ENCODE measurements at places on chromosomes 1 and 21. TPM values are rescaled to one million over a fixed set of nuclear protein-coding genes. Genes with fewer than 3 reads are reported as not detected.

GRCh38 chr1:176866011-176866714, 298.3 kb downstream of the ASTN1 start:
- DNase-seq = no peak

Gene PTPN7
- total RNA-seq = 255 TPM

Gene C1orf35
- 24.7 TPM for total RNA-seq

DNA sequence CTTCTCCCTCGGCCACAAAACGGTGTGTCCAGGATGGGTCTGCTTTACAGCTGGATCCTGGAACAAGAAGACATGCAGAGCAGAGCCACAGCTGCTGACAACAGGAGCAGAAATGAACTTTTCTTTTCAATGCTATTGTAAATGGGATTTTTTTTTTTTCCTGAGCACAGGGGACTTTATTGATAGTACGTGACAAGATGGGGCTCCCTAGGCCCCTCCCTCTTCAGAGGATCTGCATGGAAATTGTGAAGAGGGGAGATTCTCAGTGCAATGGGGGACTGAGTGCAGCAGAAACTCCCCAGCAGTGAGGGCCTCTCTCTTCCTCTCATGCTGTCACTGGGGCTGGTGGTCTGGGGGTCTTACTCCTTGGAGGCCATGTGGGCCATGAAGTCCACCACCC, 40.8 kb upstream of the CD2 start:
- DNase-seq = no peak

GRCh38 chr1:222821239-222821638, 6.4 kb downstream of the DISP1 start:
- no peak for DNase-seq

DNA sequence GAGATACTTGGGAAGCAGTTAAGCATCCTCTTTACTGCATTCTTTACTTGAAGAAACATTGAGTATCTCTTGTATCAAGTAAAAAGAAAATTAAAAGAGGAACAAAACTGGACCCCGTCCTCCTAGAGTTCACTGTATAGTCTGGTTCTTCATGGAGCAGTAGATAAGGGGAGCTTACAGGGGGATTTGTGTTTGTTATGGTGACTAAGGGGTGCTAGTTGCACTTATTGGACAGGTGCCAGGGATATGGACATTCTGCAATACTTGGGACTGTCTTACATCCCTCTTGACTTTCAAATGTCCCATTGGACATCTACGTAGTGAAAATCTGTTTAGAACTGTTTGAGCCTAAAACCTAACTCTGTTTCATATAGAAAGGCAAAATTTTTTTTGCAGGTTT, 67.2 kb downstream of the ALG14 start:
- DNase-seq = no peak

Gene SKI
- total RNA-seq = 41.2 TPM

DNA sequence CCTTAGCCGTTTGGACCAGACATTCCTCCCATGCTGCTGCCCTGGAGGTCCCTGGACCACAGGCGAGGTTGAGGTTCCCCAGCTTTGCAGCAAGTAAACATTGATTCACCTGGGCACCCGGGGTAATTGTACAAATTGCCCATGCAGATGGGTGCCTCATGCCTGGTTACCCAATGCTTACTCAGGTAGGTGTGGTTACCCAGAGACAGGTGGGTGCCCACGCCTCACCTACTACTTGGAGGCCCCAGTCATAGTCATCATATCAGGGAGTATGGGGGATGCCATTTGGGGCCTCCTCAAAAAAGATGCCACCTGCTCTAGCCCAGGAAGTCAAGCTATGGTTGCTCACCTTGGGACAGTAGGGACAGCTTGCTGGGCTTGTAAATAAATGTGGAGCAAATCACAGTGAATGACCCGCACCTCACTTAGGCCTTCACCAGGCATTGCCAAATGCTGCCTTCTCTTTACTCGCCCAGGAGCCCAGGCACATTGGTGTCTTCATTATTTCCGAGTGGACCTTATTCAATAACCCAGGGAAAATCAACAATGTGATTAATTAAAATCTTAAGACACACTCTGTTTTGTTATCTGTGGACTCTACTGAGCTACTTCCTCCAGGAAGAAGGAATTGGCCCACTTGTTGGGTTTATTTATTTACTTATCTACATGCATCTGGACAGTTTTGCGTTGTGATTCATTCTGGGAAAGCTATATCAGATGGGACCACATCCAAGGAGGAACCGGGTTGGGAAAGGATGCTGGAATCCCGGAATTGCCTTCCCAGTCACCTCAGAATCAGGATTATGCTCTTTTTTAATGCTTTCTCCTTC, 35.6 kb upstream of the GRHL3 start:
- DNase-seq = no peak

DNA sequence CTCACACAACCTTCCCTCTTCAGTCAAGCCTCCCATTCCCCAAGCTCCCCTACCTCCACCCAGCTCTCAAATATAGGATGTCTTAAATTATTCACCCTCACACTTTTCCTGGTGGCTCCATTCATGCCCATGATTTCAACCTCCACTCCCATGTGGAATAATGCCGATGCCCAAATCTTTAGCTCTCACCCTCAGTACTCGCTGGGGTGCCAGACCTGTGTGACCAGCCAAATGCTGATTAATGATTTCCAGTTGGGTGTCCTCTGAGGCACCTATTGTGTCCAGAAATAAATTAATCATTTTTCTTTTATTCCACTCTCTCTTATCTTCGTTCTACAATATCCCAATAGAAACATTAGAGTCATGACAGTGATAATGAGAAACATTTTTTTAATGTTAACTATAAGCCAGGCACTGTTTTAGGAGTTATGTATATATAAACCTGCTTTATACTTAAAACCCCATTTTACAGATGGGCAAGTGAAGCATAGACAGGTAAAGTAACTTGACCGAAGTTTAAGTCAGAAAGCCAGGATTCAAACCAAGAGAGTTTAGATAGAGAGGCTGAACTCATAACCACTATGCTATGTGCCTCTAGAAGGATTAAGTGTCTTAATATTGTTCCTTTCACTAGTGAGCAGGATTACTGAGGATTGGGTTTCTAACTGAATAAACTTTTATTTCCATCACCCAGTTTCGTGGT, 209.7 kb downstream of the DUSP10 start:
- DNase-seq = no peak

- peak; percentile 50 for DNase-seq
These were observed 1.4 kb downstream of the ITGB2 start for GRCh38 chr21:44919111-44919912.

Gene SPRR4
- total RNA-seq = not detected

DNA sequence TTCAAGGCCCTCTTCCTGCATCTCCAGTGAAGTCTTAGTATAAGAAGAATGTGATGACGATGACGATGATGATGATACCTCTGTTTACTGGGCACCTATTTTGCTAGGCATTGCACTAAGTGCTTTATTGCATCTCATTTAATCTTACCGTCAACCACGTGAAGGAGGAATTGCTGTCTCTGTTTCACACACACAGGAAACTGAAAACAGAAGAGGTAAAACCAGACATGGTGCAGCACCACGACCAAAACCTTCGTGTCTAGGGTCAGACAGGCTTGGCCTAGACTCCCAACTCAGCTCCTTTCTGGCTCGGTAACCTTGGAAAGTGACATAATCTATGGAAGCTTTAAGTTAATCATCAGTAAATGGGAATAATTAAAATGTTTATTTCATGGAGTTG, 20.7 kb upstream of the KCNA2 start:
- no peak for DNase-seq

Gene SNAPIN
- total RNA-seq = 37.7 TPM

Gene FMO1
- not detected for total RNA-seq

- DNase-seq = no peak
These were observed 199.3 kb upstream of the ZC3H12A start for GRCh38 chr1:37274938-37275631.

Gene RHOU
- 9.5 TPM for total RNA-seq

- no peak for DNase-seq
These were observed 9.4 kb upstream of the TAL1 start for GRCh38 chr1:47241114-47242113.

Gene GUCA2B
- total RNA-seq = not detected

DNA sequence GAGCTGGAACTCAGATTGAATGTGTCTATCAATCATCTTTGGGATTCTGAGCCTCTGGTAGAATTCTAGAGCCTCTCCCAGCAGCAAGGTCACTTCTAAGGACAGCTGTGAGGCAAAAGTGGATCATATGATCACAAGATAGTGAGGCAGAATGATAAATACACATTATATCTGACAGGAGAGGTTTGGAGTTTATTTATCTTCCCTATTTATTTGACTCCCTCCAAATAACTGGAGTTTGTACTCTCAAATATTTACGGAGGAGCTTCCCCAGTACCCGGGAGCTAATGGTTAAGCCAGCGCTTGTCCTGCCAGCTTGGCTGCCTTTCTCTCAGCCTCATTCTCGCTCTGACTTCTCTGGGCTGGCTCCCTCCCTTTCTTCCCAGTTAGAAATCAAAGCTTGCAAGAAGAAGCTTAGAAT, 2.3 kb downstream of the HMGCS2 start:
- no peak for DNase-seq

GRCh38 chr1:172537366-172537765, 4.4 kb downstream of the SUCO start:
- DNase-seq = no peak

DNA sequence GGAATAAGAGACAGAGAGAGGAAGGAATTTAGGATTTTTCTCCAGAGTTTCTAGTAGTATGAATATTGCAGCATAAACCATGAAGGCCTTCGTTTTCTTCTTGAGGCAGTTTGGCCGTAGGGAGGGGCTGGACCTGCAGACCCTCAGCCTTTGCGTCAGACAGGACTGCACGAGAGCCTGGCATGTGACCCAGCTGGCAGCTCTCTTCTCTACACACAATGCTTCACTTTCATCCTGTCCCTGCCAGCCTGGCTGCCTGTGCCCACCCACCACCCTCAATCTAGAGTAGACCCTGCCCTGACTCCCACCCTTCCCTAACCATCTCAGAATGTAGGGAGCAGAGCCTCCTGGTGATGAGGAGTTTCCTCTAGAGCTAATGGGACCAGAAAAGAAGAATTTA, 1.6 kb downstream of the CA14 start:
- no peak for DNase-seq

Gene BNIPL
- 1.8 TPM for total RNA-seq

DNA sequence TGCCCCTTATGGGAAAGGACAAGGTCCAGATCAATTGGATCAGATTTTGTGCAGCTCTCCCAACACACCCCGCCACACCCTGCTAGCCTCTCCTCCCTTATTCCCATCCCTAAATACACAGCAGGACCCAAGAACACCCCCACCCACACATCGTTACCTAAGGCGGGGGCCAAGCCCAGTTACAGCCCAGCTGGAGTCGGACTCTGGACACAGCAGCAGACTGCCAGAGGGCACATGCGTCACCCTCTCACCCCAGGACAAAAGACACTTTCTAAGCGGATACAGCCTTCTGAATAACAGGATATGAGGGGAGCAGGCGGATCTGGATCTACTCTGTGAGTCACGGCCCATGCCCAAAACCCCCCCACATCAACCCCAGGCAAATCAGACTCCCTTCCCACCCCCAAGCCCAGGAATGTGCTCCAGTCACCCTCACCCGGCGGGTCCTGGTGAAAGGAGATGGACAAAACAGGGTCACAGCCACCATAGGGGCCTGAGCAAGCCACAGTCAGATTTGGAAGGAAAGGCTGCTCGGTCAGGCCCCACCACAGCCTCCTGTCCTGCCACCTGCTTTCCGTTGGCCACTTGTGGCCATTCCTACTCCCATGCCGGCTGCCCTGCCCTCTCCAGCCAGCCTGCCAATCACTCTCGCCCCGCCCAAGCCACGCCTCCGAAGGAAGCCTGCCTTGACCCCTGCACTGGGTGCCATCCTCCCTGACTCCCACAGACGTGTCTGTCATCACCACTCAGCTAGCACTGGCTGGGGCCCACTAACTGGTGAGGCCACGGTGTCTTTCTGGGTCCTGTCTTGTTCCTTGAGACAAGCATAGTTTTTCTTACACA, 4.0 kb downstream of the S100A16 start:
- DNase-seq = no peak

- DNase-seq = no peak
These were observed 36.0 kb upstream of the LRRN2 start for GRCh38 chr1:204721373-204722055.

Gene OR10Z1
- not detected for total RNA-seq

- no peak for DNase-seq
These were observed 108.4 kb downstream of the ROR1 start for GRCh38 chr1:63882048-63882704.

DNA sequence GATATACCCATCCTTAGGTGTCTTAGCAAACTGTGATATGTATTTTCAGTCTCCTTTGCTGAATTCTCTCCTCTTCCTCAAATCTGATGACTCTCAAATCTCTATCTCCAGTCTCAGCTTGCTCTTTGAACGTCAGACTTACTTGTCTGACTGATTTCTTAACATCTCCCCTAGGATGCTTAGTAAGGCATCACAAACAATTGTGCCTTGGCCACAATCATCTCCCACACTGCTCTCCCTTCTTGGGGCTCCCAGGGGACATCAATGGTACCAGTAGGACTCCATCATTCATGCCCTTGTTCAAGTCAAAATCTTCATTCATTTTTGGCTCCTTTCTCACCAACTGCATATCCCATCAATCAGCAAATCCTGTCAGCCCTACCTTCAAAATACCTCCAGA, 42.0 kb downstream of the GNG12 start:
- DNase-seq = no peak

Gene IARS2
- total RNA-seq = 54.8 TPM

DNA sequence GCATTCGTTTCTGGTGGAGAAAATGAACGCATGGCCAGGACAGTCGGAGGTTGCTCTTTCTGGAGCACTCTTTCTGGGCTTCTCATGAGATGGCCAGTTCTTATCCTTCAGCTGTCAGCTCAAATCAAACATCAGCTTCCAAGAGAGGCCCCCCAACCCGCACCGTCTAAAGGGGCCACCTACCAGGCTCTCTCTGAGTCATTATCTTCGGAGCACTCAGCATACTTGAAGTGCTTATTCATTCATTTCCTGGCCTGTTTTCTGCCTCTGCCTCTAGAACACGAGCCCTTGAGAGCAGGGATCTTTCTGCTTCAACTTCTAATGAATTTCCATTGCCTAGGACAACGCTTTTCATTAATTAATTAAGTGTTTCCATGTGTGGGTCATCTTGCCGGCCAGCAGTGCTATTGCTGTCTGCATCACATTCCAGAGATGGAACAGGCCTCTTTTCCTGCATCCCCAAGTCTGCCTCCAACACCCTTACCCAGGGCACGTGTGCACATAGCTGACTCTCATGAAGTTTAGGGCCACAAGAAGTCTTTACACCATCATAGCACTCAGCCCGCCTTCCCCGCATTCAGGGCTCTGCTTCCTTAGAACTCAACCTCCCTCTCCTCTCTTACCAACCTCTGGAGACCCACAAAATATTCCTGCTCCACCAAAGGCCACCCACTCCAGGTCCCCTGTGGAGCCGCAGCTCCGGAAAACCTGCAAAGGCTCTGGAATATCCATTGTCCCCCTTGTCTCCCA, 52.1 kb upstream of the LAPTM5 start:
- no peak for DNase-seq

Gene CFHR1
- not detected for total RNA-seq
